ENCODE measurements at places on chromosomes 3 and 15. TPM values are rescaled to one million over a fixed set of nuclear protein-coding genes. Genes with fewer than 3 reads are reported as not detected.

Gene C3orf70
- not detected for total RNA-seq

Gene CNTN6
- not detected for total RNA-seq

Gene WDR93
- total RNA-seq = not detected

Gene GOLGA8H
- not detected for total RNA-seq

Gene TRIM59
- total RNA-seq = 8.2 TPM

Gene ZNF80
- not detected for total RNA-seq

Gene SLC27A2
- total RNA-seq = 7.3 TPM

Gene FBXO40
- total RNA-seq = not detected

Gene GABRA5
- total RNA-seq = not detected

Gene MCTP2
- 11.6 TPM for total RNA-seq

Gene LRRIQ4
- not detected for total RNA-seq

Gene FAM131A
- 24.9 TPM for total RNA-seq

Gene VEPH1
- total RNA-seq = under 0.01 TPM

Gene CGNL1
- total RNA-seq = 0.56 TPM

Gene OR5K2
- not detected for total RNA-seq

Gene FANCD2
- 32.1 TPM for total RNA-seq

Gene KNG1
- not detected for total RNA-seq

Gene CKMT1B
- 86.0 TPM for total RNA-seq

Gene B3GALNT1
- 10.2 TPM for total RNA-seq

Gene BUB1B
- 20.3 TPM for total RNA-seq

Gene PARP14
- total RNA-seq = 6.7 TPM

Gene CADPS
- total RNA-seq = not detected

Gene FBLN2
- 3.7 TPM for total RNA-seq

Gene FETUB
- total RNA-seq = 2.8 TPM

Gene CCR8
- not detected for total RNA-seq

Gene SPTSSB
- total RNA-seq = 7.5 TPM

Gene RUBCN
- total RNA-seq = 23.8 TPM

Gene TGM4
- total RNA-seq = 0.33 TPM

Gene HGD
- total RNA-seq = 0.05 TPM

Gene TMEM108
- total RNA-seq = not detected

Gene STOML1
- total RNA-seq = 11.8 TPM

Gene TRA2B
- 118 TPM for total RNA-seq

Gene ANKUB1
- total RNA-seq = 1.7 TPM

Gene LRRC28
- total RNA-seq = 28.6 TPM

Gene ITPKA
- 3.3 TPM for total RNA-seq

Gene CPLX3
- total RNA-seq = not detected

Gene GHSR
- total RNA-seq = not detected

Gene PIGZ
- 9.7 TPM for total RNA-seq

Gene SH3BP5
- total RNA-seq = 9.2 TPM

Gene CD86
- total RNA-seq = not detected

Gene MKRN3
- 0.07 TPM for total RNA-seq

Gene CCDC33
- not detected for total RNA-seq

Gene C3orf49
- not detected for total RNA-seq

Gene ADAMTSL3
- 0.65 TPM for total RNA-seq

Gene UBA7
- 3.2 TPM for total RNA-seq

Gene SCG3
- not detected for total RNA-seq

Gene P2RY1
- 6.6 TPM for total RNA-seq

Gene FOXB1
- not detected for total RNA-seq

Gene BTLA
- total RNA-seq = not detected

Gene CIP2A
- 15.2 TPM for total RNA-seq

Gene CACNA2D2
- 0.07 TPM for total RNA-seq

Gene FYCO1
- total RNA-seq = 10.8 TPM

Gene PRRT3
- total RNA-seq = 2.0 TPM

Gene HMCES
- 48.3 TPM for total RNA-seq
